ENCODE measurements at places on chromosomes 6 and 20. TPM values are rescaled to one million over a fixed set of nuclear protein-coding genes. Genes with fewer than 3 reads are reported as not detected.

The VIP gene
- total RNA-seq = not detected

The FGD2 gene
- total RNA-seq = under 0.01 TPM

GRCh38 chr20:24906806-24907205, 42.3 kb upstream of the CST7 start:
- H3K36me3 ChIP-seq = no peaks in the 10 kb centered on the region
- H3K4me1 ChIP-seq = no peaks in the 10 kb centered on the region
- DNase-seq = no peak

- no peaks in the 10 kb centered on the region for H3K27me3 ChIP-seq
- peak overlapping the region; percentile 94 for H3K27ac ChIP-seq
- H3K4me3 ChIP-seq = peak overlapping the region; percentile 48
- no peaks in the 10 kb centered on the region for H3K36me3 ChIP-seq
- DNase-seq = peak; percentile 15
Measured at GRCh38 chr6:142845624-142846458, 99.1 kb downstream of the HIVEP2 start.

GRCh38 chr6:12941422-12941821, 224.9 kb downstream of the PHACTR1 start:
- no peak overlapping the region for H3K27ac ChIP-seq
- H3K27me3 ChIP-seq = no peaks in the 10 kb centered on the region
- DNase-seq = no peak
- H3K4me3 ChIP-seq = no peak overlapping the region

DNA sequence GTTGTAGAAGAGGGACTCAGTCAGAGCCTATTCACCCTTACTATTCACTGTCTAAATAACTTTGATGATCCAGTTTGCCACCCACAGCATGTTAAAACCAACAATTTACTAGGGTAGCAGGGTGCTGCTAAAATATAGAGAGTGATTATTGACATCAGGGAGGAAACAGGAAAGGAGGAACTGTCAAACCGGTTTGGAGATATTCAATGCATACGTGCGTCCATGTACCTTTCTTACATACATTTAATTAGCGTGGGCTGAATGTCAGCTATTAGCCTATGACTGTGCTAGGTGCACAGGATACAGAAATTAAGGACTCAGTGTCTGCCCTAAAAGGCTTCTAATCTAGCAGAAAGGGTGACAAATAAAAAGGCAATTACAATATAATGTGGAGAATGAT, 57.2 kb downstream of the IL20RA start:
- H3K27me3 ChIP-seq = peaks cover 30% of the 10 kb centered on the region
- no peak overlapping the region for H3K27ac ChIP-seq
- DNase-seq = no peak
- H3K4me3 ChIP-seq = no peak overlapping the region

DNA sequence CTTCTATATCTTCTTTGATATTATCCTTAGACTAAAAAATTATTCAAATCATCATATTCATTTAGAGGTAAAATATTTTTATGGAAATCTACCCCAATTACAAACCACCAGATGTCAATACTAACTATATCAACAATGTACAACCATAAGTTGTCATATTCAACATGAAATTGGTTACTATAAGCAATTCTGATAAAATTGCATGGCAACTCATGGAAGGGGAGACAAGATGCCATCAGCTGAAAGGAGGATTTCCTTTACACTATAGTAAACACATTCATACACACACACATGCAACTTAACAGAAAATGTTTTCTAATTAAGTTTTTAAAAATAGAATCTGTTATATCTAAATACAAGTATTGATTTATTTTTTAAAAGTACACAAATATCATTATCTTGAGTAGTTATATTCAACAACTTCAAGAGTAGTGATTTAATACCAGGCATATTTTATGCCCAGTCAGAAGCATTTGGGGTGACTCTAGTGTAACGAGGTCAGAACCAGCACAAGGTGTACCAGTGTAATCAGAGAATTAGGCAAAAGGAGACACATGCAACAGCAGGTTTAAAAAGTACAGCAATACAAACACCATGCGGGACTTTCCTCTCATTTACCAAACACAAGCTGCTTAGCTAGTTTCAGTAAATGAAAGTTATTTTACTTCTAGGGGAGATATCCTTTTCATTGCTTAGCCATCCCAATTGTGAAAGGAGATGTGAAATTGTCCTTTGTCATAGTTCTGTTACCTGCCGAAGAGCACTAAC, 1.0 kb downstream of the FILIP1 start:
- peaks cover 5% of the 10 kb centered on the region for H3K27me3 ChIP-seq
- no peak for DNase-seq
- H3K4me3 ChIP-seq = no peak overlapping the region
- no peaks in the 10 kb centered on the region for H3K36me3 ChIP-seq
- H3K4me1 ChIP-seq = peaks cover 6% of the 10 kb centered on the region

DNA sequence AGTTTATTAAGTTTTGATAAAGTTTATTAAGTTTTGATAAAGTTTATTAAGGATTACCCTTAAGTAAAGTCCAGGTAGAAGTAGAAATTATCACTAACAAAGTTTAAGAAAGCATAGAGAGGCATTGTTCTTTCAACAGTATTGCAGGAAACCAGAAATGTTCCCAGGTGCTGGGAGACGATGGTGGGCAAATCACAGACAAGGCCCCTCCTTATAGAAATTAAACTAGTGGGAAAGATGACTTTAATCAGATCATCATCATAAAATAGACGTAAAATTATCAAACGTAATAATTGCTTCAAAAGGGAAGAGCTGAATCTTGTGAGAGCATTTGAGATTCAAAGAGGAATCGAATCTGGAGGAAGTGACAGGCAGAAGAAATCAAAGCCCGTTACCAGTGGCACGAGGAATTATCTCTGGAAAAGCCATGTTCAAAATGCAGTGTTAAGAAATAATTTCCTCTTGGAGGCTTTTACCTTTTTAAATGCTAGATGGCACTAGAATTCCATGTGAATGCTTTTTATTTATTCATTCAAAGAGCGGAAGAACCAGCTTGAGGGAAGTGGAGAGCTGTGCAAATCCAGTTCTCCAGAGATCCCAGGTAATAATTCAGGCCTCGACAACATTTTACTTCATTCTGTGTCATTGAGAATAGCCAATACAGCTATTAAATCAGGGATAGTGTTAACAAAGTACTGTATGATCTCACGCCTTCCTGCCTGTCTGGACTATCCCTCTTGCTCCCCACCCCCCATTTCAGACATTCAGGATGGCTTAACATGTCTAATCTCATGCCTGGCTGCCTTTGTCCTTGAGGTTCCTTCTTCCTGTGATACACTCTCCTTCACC, 1.0 kb upstream of the APMAP start:
- peak overlapping the region; percentile 94 for H3K4me3 ChIP-seq
- H3K36me3 ChIP-seq = no peaks in the 10 kb centered on the region
- H3K4me1 ChIP-seq = peaks cover 28% of the 10 kb centered on the region
- peak overlapping the region; percentile 88 for H3K27ac ChIP-seq

DNA sequence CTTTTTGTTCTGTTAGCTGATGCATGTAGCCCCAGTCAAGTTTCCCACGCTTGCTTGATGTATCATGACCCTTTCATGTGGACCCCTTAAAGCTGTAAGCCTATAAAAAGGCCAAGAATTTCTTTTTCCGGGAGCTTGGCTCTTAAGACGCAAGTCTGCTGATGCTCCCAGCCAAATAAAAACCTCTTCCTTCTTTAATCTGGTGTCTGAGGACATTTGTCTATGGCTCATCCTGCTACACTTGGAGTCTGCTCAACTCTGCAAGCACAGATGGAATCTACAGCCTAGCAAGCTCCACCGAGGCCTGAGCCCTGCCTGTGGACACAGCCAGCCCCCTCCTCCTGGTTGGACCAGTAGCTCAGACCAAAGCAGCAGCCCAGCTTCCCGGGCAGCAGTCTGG, 3.4 kb downstream of the CST2 start:
- no peak overlapping the region for H3K4me3 ChIP-seq
- DNase-seq = no peak
- H3K36me3 ChIP-seq = no peaks in the 10 kb centered on the region
- H3K27me3 ChIP-seq = no peaks in the 10 kb centered on the region
- H3K4me1 ChIP-seq = no peaks in the 10 kb centered on the region
- no peak overlapping the region for H3K27ac ChIP-seq

DNA sequence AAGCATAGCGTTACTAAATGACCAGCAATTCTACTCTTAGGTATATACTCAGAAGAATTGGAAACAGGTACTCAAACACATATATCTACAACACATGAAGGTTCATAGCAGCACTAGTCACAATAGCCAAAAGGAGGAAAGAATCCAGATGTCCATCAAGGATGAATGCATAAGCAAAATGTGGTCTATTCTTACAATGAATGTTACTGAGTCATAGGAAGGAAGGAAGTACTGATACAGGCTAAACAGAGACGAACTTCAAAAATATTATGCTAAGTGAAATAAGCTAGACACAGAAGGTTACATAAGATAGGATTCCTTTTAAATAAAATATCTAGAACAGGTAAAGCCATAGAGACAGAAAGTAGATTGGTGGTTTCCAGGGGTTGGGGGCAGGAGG, 93.5 kb downstream of the MAP3K7 start:
- peak; percentile 30 for DNase-seq
- H3K4me3 ChIP-seq = no peak overlapping the region
- H3K27me3 ChIP-seq = peaks cover 9% of the 10 kb centered on the region
- H3K27ac ChIP-seq = no peak overlapping the region

DNA sequence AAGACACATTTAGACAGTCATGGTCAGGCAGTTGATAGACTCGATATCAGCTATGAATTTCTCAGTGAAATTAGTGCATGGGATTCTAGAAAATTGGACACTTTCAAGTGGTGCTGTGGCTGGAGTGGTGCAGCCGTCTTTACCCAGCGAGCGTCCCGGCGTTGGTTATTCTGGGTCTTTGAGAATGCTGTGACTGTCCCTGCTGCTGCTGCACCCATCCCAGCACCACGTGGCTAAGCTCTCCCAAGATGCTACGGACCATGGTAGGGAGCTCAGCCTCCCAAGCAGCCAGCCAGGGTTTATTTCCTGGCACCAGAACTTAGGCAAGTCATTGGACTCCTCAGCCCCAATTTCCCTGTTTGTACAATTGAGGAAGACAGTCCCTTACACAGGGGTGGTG, 147.2 kb upstream of the RPS6KA2 start:
- no peak overlapping the region for H3K27ac ChIP-seq
- DNase-seq = no peak
- peaks cover 6% of the 10 kb centered on the region for H3K27me3 ChIP-seq
- no peaks in the 10 kb centered on the region for H3K4me1 ChIP-seq

DNA sequence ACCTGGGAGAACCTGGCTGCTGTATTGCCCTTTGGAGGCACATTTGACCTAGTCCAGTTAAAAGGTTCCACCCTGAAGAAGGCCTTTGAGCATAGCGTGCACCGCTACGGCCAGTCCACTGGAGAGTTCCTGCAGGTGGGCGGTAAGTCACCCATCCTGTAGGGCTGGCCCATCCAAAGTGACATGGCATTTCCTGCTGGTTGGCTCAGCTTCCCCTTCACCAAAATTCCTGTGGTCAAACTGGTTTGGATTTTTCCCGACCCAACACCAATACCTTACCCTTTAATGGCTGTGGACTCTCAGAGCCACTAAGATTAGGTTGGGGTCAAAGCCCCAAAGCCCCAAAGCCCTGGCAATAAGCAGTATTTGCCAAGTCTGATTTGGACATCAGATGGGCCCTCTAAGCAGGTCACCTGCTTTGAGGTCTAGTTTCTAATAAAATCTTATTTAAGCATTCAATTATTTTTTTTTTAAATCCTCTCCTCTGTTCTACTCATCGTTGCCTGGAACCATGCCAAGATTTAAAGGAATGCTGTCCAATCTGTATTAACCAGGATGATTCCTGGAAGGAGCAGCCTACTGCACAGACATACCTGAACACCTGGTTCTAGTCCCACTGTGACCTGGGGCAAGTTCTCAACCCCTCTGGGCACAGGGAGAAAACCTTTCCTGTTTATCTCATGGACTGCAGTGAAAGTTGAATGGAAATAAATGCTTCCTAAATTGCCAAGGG, 40.8 kb downstream of the NT5E start:
- H3K27me3 ChIP-seq = no peaks in the 10 kb centered on the region
- H3K36me3 ChIP-seq = peaks cover 90% of the 10 kb centered on the region
- no peak overlapping the region for H3K4me3 ChIP-seq

- DNase-seq = no peak
- peak overlapping the region; percentile 73 for H3K4me3 ChIP-seq
- no peaks in the 10 kb centered on the region for H3K27me3 ChIP-seq
- no peak overlapping the region for H3K27ac ChIP-seq
Measured at GRCh38 chr6:14118091-14118439, 493 bp downstream of the CD83 start.

DNA sequence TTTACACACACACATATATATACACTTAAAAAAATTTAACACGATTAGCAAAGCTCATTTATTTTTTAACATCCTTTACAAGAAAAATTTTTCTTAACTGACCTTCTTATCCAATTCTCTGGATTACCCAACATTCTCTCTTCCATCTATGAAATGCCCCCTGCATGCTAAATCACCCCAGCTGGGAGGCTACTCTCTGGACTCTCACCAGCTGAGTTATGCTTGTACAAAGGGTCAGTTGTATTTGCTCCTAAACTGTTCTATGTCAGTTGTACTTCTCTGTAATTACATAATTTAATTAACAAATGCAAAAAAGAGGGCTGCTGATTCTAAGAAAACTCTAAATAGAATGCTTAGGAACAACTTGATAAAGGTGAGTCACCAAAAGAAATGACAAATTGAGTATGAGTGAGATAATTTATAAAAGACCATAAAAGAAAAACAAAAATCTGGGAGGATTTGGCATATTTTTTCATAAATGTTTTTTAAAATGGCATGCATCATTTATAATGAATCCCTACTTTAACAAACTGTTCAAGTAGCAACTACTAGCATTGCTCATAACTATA, 120.5 kb downstream of the KIF13A start:
- H3K36me3 ChIP-seq = no peaks in the 10 kb centered on the region
- peaks cover 75% of the 10 kb centered on the region for H3K4me1 ChIP-seq
- DNase-seq = no peak
- H3K27ac ChIP-seq = peak overlapping the region; percentile 78
- H3K4me3 ChIP-seq = no peak overlapping the region
- H3K27me3 ChIP-seq = no peaks in the 10 kb centered on the region

DNA sequence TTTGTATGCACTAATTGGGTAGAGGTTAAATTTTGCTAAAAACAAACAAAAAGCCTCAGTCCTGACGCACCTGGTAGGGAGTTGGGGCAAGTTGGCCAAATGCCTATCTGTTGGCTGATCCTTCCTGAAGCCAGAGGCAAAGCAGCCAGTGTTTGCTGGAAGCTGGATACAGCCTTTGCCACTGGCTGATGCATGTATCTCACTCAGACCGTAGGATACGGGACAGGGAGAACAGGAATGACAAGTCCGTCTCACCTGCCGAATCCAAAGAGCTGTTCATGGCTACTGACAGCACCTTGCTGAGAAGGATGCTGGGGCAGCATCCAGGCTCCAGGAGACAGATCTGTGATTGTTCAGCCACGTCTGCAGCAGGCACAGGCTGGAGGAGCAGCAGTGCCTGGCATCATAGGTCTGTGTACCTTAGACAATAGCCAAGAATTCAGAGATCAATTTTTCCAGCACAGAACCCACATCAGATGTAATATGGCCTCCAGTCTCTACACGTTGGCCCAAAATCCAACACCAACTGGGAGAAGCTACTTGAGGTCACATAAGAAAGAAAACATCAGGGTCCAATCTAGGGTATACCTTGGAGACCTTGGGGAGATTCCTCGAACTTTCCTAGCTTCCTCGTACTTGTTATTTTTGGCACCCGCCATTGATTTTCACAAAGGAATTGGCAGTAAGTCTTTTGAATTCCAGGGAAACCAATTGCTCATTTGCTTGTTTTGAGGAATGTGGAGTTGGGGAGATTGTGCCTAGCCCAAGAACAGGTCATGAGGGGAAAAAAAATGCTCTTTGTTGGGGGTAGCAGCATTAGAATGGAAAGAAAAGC, 108.5 kb upstream of the ARMC2 start:
- peaks cover 41% of the 10 kb centered on the region for H3K4me1 ChIP-seq
- no peaks in the 10 kb centered on the region for H3K27me3 ChIP-seq
- no peak overlapping the region for H3K4me3 ChIP-seq
- no peak overlapping the region for H3K27ac ChIP-seq
- no peaks in the 10 kb centered on the region for H3K36me3 ChIP-seq

Data from osteoblast (primary cell).